NCI-H146 (cell line): ENCODE measurements at places on chromosomes 13 and 19.
A peak's percentile ranks its signal among the peaks of the same experiment; 100 is the strongest.

- DNase-seq, result no peak
These were observed 230.8 kb downstream of the POU4F1 start for GRCh38 chr13:78372581-78372980.

DNA sequence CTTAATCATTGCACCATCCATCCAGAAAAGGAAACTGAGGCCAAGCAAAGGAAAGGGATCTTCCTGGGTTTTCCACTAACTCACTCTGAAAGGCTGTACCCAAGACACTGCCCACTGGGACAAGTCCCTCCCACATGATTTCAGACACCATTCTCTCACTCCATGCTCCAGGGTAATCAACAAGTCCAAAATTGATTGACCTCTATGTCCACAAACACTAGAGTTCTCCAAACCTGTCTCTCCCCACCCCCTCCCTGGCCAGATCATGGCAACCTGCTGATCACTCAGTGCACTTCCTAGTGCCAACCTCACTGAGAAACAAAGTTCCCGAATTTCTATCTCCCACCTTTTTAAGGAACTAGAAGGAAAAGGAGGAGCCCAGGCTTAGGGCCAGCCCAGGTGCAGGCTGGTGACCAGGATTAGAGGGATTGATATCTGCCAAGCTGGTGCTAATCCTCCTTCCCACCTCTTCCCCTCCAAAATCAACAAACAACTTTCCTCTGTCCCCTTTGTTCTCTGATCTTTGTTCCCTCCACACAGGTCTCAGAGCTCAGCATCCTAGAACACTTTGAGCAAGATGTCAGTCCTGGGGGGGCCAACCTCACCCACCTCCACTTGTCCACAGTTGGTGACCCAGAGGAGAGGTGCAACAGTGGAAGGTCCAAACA is 2.4 kb upstream of the CYP2A13 start:
- no peak for DNase-seq

- DNase-seq, result no peak
These were observed 370.4 kb downstream of the PCDH20 start for GRCh38 chr13:61045251-61045650.

DNA sequence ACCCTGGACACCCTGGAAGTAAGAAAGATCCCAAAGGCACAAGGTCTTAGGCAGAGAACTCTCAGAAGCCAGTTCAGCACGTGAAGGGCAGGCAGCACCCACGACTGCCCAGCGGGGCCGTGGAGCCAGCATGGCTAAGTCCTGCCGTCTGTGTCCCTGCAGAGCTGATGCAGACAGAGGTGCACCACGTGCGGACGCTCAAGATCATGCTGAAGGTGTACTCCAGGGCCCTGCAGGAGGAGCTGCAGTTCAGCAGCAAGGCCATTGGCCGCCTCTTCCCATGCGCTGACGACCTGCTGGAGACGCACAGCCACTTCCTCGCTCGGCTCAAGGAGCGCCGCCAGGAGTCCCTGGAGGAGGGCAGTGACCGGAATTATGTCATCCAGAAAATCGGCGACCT is 44.8 kb downstream of the PEX11G start:
- DNase-seq, result no peak

- DNase-seq, result no peak
These were observed 121.8 kb downstream of the AKAP11 start for GRCh38 chr13:42393573-42394360.

DNA sequence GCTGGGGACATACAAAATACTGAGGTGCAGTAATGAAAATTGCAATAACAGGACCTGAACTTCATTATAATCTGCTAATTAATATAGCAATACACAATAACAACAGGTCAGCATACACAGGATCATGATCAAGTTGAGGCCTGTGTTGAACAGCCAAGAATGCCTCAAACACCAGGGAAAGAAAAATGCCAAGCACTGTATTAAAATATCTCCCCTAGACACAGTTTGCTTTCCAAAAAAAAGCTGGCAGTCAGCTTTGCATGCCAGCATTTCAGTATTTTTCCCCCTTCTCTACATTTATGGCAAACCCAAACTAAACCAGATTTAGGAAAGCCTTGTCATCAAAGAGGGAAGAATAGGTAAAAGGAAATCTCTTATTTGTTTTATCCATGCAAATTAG is 226.9 kb downstream of the LHFPL6 start:
- no peak for DNase-seq

- no peak for DNase-seq
These were observed 13.3 kb upstream of the MKNK2 start for GRCh38 chr19:2064395-2064787.

DNA sequence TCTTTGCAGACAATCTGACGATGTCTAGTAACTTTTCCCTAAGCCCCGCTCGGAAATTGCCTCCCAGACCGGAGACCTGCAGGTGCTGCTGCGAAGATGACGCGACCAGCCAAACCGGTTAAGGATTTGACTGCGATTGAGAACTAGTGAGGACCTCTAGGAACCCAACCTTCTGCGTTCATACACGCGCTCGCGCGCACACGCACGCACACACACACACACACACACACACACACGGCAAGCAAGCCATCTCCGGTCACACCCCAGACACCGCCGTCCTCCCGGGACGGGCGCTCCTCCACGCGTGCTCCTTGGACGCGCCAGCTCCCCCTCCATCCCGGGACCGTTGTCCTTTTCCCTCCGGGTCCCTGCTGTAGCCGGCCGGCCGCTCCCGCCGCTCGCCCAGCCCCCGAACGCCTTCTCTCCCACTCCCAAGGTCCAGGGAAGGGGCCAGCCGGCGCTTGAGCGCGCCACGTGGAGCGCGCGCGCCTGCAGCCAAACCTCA is 1.2 kb downstream of the TBC1D4 start:
- peak; percentile 88 for DNase-seq

DNA sequence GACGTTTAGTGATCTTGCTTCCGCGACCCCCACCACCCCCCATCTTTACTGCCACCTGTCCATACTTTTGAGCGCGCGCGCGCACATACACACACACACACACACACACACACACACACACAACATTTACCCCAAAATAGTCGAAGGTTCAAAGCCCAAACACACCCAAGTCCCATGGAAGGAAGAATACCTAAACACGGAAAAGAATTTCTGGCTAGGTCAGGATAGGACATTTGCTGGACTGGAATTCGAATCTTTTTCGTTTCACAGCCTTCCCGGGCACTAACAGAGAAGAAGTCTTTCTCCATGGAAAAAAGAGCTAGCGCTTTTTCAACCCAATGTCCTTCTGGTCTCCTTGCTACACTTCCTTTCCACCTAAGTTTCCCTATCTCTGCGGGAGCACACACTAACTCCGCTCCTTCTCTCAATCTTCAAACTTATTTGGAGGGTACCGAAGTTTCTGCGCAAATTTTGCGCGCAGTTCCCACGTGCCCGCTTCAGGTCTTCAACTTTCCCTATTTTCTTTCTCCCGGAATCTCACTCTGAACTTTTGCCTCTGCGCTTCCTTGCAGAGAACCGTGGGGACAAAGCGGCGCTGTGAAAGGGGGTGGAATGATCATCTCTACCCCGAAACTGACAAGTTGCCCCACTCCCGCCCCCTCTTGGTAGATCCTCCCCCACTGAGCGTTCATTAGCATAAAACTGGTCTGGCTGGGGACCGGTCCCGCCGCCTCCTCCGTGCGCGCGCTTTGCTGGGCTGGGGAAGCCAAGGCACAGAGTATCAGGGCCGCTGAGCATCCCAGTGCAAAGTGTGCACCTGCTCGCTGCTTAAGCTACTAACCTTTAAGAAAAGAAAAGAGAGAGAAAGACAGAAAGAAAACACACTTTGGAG is 2.7 kb downstream of the DACH1 start:
- peak; percentile 67 for DNase-seq

DNA sequence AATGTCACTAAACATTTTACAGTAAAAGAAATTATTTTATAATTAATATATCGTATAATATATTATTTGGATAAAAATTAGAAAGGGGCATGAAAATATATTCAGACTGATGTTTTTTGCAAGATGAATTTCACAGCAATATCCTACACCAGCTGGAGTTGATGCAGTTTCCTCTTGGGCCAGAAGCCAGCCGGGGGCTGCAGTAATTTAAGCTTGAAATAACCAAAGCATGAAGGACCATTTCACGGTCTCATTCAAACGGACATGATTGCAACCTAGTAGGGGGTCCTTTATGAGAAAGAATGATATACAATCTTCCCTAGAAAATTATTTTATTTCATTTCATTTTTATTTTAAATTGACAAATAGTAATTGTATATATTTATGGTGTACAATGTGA is 797.2 kb upstream of the PCDH9 start:
- DNase-seq, result no peak

DNA sequence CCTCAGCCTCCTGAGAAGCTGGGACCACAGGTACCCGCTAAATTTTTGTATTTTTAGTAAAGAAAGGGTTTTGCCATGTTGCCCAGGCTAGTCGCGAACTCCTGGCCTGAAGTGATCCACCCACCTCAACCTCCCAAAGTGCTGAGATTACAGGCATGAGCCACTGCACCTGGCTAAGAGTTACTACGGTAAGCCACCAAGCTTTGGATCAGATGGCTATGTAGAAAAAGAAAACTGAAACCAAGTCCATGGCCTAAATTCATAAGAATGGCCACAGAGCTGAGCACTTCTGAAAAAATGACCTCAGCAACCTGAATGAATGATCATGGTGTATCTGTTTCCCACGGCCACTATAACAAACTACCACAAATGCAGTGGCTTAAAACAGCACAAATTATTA is 9.4 kb downstream of the OPA3 start:
- no peak for DNase-seq

- no peak for DNase-seq
These were observed 20.1 kb downstream of the SLC27A1 start for GRCh38 chr19:17490411-17490810.

DNA sequence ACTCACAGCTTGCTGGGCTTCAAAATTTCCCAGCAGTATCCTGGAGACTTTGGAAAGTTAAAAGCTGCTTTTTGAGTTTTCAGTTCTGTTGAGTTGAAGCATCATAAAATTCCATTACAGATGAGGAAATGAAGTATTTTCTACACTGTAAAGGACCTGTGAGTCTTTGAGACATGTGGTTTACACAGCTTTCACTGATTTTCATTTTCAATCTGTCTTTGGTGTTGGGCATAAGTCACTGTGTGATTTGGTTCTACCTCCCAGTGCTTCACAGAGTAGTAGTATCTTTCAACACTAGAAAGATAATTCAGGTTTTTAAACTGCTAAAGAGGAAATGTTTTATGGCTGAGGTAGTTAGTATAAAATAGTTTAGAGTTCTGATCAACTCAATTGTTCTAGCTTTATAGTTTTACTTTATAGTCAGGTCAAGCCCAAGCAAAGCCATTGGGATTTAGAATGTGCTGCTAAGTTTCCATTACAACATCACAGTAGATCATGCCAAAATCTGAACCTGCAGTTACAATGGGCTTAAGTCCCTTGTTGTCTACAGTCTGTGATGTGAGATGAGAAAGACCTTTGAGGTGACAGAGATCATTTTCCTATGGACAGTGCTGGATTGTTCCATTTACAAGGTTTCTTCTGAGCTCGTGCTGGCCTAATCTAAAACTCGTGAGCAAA is 161.6 kb downstream of the FLT1 start:
- no peak for DNase-seq

GRCh38 chr13:113001241-113002140 is 32.5 kb downstream of the MCF2L start:
- peak; percentile 92 for DNase-seq

- DNase-seq, result no peak
These were observed 40.8 kb upstream of the IGSF23 start for GRCh38 chr19:44572581-44572900.

- DNase-seq, result no peak
These were observed 28.5 kb upstream of the POP4 start for GRCh38 chr19:29577649-29577963.

- DNase-seq, result peak; percentile 79
These were observed at the start of gene LRP3 for GRCh38 chr19:33193865-33194362. TSS of gene LRP3 (plus strand) at chr19:33194330. CDS start at chr19:33194786, 456 bp downstream.

GRCh38 chr19:35476149-35476548 is 14.1 kb downstream of the KRTDAP start:
- no peak for DNase-seq

DNA sequence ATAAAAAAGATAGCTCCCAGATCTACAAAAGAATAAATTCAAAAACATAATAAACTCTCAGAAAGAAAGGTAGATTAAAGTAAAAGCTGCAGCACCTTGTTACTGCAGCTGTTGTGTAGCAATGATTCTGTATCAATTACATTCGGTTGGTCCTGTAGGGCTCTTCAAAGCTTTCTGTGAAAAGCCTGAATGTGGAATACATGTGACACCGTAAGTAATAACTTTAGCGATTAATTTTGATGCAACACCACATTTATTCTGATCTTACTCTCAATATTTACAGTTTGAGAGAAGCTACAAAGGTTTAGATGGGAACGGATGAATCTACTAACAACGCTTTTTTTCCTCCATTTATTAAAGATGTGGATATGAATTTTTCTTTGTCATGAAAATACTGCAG is 279.2 kb downstream of the DACH1 start:
- DNase-seq, result peak; percentile 9

DNA sequence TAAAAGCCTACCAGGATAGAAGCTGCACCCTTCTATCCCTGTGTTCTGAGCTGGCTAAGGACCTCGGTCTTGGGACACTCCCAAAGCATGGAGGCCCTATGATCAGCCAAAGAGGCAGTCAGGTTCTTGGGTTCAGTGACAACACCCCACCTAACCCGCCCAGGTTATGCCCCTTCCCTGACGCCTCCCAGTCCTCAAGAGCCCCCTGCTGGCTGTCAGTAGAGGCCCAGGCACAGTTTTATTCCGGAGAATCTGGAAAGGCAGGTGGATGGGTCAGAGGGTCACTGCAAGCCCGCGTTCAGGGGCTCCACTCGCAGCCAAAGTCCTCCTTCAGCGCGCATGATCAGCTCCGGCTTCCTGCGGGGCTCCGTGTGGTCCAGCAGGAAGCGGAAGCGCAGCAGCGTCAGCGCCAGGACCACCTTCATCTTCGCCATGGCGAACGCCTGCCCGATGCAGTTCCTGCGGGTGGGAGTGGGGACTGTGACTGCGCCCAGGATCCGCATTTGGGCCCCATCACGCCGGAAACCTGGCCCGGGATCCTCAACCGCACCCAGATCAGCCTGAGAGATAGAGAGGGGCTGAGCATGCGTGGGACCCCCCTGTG is 22.3 kb downstream of the OR10H3 start:
- no peak for DNase-seq

- DNase-seq, result no peak
These were observed 15.5 kb downstream of the KCNN1 start for GRCh38 chr19:17982430-17982829.

GRCh38 chr13:93227280-93227877 is 772 bp downstream of the GPC6 start:
- DNase-seq, result peak; percentile 88

GRCh38 chr13:79406597-79406908 is 498 bp upstream of the RBM26 start:
- peak; percentile 79 for DNase-seq
